ENCODE measurements at places on chromosomes 5 and 9.
A peak's percentile ranks its signal among the peaks of the same experiment; 100 is the strongest.

- no peak for DNase-seq
Observed at GRCh38 chr5:6542421-6543345, 90.2 kb downstream of the NSUN2 start.

DNA sequence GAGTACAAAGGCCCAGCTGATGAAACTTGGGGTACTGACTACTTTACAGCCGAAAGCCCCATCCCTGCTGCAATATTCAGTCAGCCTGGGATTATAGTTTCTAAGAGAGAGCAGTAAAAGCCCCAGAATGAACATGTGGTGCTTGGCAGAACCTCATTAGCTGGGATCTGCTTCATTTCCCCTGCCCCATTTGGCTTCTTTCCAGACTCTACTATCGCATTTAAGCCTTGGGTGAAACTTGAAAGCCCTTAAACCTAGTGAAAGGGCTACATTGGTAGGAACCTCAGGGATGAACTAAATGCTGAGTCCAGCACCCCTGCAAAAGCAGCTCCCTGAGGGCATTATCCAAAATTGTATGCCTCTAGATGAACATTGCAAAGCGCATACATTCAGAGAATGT lies 631.1 kb downstream of the ACTL7B start:
- no peak for DNase-seq

- DNase-seq, result no peak
Observed at GRCh38 chr5:144684899-144685298, 514.2 kb downstream of the KCTD16 start.

GRCh38 chr9:135018306-135018915 lies 69.1 kb upstream of the OLFM1 start:
- no peak for DNase-seq

DNA sequence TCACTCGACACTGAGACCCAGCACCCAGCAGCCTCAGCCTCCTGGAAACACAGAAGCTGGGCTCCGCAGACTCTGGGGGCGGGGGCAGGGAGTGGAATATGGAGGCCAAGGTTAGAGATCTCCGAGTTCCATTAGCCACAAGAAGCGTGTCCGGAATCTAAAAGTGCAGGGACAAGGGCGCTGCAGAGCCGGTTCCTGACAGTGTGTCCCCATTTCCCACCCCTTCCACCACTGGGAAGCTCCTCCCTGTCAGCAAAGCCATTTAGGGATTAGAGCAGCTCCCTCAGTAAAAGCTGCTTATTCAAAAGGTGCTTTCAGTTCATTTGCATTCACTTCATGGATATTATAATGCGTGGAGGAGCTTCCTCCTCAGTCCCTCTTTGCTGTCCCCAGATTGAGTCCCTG lies 74.1 kb upstream of the HSPA9 start:
- no peak for DNase-seq

DNA sequence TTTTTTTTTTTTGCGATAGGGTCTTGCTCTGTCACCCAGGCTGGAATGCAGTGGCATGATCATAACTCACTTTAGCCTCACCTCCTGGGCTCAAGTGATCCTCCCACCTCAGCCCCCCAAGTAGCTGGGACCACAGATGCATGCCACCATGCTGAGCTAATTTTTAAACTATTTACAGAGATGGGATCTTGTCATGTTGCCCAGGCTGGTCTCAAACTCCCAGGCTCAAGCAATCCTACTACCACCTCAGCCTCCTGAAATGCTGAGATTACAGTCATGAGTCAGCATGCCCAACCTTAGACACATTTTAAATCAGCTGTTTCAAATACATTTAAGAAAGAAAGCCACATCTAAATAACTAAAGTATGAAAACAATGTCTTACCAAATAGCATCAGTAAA lies 439.0 kb downstream of the EBF1 start:
- no peak for DNase-seq

DNA sequence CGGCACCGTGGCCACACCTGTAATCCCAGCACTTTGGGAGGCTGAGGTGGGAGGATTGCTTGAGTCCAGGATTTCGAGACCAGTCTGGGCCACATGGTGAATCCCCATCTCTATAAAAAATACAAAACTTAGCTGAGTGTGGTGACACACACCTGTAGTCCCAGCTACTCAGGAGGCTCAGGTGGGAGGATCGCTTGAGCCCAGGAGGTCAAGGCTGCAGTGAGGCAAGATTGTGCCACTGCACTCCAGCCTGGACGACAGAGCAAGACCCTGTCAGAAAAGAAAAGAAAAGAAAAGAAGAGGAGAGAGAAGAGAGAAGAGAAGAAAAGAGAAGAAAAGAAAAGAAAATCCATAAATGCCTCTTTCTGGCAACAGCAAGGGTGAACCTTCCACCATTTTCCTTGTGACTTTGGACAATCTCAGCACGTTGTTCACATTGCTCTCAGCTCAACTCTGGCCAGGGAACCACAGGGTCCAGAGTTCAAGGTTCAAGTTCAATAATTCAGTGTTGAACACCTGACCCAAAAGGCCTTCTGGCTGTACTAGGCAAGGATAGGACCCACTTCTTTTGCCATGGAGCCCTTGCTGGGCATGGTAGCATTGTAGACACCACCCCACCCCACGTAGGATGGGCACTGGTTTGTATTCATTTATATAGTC lies 14.6 kb upstream of the DUSP1 start:
- no peak for DNase-seq

GRCh38 chr5:2883771-2884170 lies 132.3 kb upstream of the IRX2 start:
- DNase-seq, result no peak

DNA sequence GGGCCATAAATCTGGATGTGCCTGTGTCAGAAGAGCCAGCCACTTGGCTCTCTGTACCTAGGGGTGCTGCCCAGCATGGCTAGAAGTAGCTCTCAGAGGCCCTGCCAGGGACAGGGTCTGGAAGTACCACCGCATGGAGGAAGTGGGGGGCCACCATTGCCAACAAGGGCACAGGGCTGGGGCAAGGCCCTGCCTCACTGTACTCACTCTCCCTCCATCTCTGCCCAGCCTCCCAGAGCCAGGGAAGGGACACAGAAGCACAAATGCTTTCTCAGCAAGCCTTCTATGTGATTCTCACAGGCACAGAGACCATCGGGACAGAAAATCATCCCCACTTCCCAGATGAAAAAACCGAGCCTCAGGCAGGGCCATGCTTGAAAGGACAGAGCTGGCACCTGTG lies 138.1 kb downstream of the C5orf15 start:
- DNase-seq, result no peak

GRCh38 chr5:141855265-141856036 lies 22.8 kb downstream of the PCDH1 start:
- peak; percentile 27 for DNase-seq

DNA sequence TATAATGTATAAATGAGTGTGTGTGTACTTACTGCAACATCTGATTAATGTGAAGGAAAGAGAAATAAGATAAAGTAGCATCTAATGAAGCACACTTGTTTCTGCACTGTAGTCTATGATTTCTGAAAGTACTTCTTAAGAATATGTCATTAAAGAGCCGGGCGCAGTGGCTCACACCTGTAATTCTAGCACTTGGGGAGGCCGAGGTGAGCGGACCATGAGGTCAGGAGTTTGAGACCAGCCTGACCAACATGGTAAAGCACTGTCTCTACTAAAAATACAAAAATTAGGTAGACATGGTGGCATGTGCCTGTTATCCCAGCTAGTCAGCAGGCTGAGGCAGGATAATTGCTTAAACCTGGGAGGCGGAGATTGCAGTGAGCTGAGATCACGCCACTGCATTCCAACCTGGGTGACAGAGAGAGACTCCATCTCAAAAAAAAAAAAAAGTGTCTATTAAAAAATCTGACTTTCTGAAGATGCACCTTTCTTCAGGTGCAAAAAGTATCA lies 556.9 kb downstream of the PTPRD start:
- no peak for DNase-seq

DNA sequence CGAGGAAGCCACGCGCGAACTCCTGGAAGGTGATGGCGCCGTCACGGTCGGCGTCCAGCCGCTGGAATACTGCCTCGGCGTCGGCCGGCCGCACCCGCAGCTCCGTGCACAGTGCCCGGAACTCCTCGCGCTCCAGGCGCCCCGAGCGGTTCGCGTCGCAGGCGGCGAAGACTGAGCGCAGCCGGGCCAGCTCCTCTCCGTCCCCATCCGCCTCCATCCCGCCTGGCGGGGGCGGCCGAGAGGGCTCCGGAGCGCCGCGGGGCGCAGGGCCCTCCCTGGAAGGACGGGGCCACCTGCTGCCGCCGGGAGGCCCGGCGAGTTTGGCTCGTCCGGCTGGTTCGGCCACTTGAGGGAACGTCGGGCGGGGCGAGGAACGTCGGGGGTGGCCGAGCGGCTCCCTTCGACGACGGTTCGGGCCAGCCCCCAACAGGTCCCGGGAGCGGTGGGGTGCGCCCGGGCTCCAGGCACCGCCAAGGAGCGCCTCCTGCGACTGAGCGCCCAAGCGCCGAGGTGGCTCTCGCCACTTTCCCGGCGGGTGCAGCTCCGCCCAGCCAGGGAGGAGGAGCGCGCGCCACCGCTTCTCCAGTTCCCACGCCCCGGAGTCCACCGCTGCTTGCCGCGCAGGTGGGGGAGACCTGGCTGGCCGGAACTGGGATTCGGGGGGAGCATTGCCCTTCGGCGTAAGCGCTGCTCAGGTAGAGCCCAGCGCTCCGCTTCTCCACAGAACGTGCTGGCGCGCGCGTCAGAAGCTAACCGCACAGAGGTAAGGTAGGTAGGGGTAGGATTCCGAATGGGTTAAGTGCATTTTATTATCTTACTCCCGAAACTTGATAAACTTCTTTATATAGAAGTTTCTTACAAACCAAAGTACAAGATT lies at the start of gene RASEF:
Gene RASEF, minus strand, starts transcription at position 492 of the 877 bp plus-strand sequence. Its CDS starts 275 bp downstream, at position 217.
- no peak for DNase-seq

DNA sequence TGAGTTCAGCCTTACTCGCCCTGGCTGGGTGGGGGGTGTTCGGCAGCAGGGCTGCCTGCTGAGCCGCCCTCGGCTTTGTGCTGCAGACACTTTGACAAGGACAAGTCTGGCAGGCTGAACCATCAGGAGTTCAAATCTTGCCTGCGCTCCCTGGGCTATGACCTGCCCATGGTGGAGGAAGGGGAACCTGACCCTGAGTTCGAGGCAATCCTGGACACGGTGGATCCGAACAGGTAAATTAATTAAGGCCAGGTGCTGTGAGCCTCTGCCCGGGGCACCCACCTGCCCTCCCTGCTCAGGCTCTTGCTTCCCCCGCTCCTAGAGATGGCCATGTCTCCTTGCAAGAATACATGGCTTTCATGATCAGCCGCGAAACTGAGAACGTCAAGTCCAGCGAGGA lies 24.2 kb downstream of the DYNC2I2 start:
- DNase-seq, result no peak

DNA sequence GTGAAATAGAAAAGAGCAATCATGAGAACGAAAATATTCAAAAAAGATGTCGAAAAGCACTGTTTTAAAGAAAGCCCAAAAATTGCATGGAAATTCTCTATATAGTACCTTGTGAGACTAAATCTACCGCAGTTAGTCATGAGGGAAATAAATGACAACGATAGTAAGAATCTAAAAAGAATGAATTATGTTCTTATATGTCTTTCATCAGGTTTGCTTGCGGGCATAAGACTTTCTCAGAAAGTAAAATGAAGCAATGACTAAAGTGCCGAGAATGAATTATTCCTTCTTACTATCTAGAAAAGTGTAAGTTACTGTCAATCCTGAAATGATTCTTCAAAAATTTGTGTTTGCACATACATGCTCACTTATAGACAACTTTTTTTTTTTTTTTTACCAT lies 26.4 kb downstream of the PTPRD start:
- no peak for DNase-seq
